ENCODE measurements at places on chromosomes 13 and 19.

GRCh38 chr13:19984430-19985218, 26.1 kb downstream of the ZMYM2 start:
- DNase-seq, result no peak

DNA sequence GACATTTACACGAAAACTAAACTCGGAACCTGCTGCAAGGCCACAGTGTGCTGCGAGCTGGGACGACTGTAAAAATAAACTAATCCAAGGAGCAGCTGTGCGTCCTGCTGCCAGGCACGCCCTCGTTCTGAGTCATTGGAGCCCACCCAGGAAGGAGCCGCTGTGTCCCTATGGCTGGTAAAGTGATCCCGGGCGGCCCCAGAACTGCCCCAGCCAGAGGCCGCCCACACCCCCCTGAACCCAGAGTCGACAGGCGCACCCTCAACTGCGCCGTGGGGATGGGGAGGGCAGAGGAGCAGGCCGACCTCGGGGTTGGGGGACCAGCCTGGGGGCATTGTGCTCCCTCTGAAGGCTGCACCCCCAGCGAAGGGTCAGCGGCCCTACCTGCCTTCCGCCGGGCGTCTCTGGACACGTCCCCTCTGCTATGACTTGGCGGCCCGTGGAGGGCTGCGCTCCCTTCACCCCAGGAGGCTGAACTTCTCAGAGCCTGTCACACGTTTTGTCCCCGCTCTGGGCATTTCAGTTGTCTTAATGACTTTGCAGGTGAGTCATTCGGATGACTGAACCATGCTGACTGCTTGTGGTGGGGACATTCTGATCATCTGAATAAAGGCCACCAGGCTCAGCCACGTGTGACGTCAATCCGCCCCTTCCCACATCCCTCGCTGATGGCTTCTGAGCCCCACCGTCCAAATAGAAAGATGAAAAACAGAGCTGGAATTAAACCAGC, 42.7 kb downstream of the ADPRHL1 start:
- peak; percentile 58 for DNase-seq

GRCh38 chr13:106284358-106284757, 251.1 kb downstream of the EFNB2 start:
- no peak for DNase-seq

DNA sequence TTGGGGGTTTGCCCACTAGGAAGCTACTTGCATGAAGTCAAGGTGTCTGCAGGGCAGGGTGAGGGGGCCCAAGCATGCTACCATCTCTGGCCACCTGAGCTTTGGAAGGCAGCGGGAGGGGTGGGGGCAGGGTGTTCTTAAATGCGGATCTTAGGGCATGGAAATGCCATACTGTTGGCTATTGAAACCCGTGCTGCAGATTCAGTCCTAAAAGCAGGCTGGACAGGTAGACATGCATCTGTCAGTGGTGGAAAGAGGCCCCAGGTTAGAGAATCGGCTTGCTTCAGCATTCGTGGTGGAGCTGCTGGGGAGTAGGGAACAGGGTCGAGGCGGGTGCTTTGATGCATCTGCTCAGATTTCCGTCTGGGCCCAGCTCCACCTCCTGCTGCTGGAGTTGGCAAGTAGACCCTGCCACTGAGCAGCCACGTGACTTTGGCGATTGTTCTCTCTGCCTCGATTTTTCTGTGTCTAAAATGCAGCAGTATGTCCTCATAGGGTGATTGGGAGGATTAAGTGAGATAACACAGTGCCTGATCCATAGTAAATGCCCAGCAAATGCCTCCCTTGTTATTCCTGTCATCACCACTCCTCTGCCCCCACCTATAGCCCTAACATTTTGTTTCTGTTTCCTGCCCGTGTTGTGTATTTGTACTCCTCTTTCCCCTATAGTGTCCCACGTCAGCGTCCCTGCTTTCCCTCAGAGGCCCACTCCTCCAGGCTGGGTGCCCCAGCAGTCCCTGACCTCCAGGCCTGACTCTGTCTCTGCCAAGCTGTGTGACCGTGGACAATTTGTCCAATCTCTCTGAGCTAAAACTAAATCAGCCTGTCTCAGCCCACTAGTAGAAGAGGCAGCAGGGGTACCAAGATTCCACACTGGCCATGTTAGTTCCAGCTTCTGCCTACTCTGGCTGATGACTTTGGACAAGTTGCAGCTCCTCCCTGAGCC, 5.8 kb downstream of the PPP1R37 start:
- no peak for DNase-seq

DNA sequence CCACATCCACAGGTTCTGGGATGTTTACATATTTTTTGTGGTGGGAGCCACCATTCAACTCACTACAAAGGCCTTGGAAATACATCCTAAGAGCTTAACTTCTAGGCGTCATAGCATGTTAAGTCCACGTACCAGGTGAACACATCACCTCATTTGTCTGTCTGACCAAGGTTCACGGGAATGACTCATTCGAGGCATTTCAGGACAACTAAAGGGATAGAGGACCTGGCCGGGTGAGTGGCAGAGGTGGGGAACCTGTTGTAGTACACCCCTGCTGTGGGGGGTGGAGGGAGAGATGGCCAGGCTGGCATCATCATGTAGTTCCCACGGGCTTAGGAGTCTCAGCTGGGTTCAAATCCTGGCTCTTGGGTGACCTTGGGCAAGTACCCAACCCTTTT, 51.5 kb downstream of the BICRA start:
- DNase-seq, result no peak

DNA sequence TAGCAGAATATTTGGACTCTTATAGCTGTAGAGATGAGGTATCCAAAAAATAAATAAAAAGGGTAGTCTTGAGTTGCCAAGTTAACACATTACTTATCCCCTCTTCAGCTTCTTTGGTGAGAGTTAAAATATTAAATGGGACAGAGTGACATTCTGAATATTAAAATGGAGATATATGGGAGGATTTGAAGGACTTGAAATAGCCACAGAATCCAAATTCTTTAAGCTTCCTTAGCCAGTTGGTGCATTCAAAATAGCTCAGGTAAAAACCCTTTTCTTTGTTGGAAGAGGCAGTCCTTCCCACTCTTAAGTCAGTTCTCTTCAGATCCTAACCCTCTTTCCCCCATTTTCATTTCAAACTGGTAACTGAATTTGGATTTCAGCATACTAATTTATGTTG, 130.1 kb upstream of the KLF12 start:
- no peak for DNase-seq

All from right kidney (tissue), 9 donors.